SK-N-MC (cell line): ENCODE measurements at places on chromosomes 5 and 9.

GRCh38 chr9:22056402-22056801 is 47.3 kb upstream of the CDKN2B start:
- DNase-seq, result no peak

DNA sequence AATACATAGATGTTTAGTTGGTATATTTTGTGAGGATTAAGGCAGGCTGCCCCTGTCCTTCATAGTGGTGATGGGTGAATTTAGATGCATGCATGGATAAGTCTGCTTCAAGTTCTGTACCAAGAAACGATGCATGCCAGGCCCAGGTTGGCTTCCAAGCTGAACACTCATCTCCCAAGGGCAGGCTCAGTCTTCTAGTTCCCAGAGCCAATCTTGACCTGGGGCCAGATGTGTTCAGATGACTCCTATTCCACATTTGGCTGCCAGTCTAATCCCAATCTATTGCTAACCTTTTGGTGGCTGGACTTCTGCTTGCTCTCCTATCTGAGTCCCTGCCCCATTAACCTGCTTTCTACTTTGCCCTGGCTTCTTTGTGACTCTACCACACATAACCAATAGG is 18.5 kb upstream of the SNAPC3 start:
- DNase-seq, result no peak

GRCh38 chr9:36746415-36746814 is 173.7 kb downstream of the MELK start:
- no peak for DNase-seq

DNA sequence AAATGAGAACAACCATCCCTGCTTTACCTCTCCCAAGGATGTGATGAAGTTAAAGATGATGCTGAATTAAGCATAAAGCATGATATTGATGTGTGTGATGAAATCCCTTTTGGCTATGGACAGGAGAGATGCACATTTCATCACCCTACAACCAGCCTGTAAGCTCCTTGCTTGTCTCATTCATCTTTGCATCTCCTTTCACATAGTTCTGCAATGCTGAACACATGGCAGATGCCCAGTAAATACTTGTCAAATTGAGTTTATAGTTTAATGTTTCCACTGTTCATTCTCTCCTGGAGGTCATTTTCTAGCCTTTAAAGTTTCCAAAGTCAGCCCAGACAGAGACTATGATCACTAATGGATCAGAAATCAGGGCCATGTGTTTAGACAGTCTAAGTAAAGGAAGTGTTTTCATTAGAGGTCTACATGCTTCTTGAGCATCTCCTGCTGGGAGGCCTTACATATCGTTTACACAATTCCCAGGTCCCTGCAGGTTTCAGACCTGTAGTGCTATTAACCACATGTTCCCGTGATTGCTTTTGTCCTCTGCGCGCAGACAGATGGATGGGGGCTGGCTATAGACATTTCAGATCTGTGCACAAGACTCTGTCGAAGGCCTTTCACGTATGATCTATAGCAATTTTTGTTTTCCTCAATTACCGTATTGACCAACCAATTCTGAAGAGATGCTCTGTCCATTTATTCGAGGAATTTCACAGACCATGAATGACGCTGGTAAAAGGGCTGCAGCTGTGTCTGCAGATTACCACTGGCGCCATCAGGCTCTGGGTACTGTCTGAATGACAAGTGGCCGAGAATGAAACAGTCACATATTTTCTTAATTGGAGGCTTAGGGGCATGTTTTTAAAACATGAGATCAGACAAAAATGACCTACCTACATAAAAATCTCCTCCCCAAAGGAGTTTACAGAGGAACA is 49.0 kb upstream of the CKMT2 start:
- no peak for DNase-seq

- no peak for DNase-seq
These were observed 26.5 kb downstream of the AQP7 start for GRCh38 chr9:33375841-33376321.

GRCh38 chr9:83937861-83938455 is 16.7 kb upstream of the KIF27 start:
- DNase-seq, result peak; percentile 67

GRCh38 chr5:132220491-132220890 is 7.2 kb downstream of the P4HA2 start:
- DNase-seq, result no peak

GRCh38 chr9:125293134-125293533 is 31.5 kb downstream of the GAPVD1 start:
- no peak for DNase-seq

- DNase-seq, result no peak
These were observed 717.7 kb downstream of the BRINP1 start for GRCh38 chr9:118651511-118651910.
